ENCODE measurements at places on chromosomes 6 and 20.

DNA sequence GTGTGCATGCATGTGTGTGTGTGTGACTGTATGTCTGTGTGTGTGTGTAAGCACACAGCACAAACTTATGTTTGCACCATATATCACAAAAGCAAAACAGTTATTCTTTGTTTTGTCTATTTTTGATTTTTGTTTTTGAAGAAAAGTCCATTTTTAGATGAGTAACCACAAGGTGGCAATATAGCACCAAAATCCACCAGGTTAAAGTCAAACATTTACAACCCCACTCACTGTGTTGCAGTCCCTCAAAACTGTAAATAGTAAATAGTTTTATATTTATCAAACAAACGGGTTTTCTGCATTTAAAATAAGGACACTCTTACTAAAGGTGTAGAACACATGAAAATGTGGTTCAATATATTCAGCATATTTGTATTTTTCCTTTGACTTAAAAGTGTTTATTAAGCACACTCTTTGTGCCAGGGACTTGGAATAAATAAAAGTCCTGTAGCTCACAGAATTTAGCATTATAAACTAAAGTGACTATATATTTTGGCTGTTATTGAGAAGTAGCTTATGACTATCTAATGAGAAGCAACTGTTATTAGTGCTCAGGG is 118.5 kb downstream of the GFRAL start:
- no peak for DNase-seq

- no peak for DNase-seq
Observed at GRCh38 chr6:84514089-84514971, 250.1 kb downstream of the TBX18 start.

- no peak for DNase-seq
Observed at GRCh38 chr6:143555582-143555981, 44.1 kb upstream of the FUCA2 start.

DNA sequence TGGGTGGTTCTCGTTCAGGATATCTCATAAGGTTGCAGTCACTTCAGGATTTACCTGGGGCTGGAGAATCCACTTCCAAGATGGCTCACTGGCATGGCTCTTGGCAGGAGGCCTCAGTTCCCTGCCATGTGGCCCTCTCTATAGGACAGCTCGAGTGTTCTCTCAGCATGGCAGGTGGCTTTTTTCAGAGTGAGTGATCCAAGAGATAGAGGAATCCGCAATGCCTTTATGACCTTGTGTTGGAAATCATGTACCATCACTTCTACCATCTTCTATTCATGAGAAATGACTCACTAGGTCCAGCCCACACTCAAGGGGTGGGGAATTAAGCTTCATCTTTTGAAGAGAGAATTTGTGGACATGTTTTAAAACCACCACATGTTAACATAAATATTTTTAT is 37.8 kb downstream of the PPP1R16B start:
- no peak for DNase-seq

DNA sequence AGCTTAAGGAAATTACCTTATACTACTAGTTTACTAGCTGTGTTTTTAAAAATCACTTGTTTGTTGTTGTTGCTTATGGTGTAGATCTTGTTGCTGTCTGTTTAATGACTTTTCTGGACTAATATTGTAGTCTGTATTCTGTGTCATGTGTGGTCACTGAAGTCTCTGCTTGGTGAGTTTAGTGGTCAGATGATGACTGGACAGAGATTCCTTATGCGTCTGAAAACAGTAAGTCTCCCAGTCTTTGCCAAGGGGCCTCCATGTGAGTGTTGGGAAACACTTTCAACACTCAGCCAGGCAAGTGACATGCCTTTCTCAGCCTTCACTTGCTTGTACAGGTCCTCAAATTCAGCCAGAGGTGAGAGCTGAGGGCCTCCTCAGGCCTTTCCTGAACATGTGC is 256.9 kb upstream of the RNF24 start:
- no peak for DNase-seq

GRCh38 chr20:23679133-23680092 is 9.4 kb downstream of the CST4 start:
- DNase-seq, result no peak

GRCh38 chr6:158468666-158469065 is 91.2 kb upstream of the TMEM181 start:
- DNase-seq, result no peak

GRCh38 chr6:42193491-42193894 is 1.3 kb downstream of the GUCA1B start:
- DNase-seq, result no peak

- DNase-seq, result no peak
Observed at GRCh38 chr6:144181639-144182038, 31.3 kb downstream of the STX11 start.

GRCh38 chr6:163712566-163712961 is 298.0 kb downstream of the QKI start:
- no peak for DNase-seq

DNA sequence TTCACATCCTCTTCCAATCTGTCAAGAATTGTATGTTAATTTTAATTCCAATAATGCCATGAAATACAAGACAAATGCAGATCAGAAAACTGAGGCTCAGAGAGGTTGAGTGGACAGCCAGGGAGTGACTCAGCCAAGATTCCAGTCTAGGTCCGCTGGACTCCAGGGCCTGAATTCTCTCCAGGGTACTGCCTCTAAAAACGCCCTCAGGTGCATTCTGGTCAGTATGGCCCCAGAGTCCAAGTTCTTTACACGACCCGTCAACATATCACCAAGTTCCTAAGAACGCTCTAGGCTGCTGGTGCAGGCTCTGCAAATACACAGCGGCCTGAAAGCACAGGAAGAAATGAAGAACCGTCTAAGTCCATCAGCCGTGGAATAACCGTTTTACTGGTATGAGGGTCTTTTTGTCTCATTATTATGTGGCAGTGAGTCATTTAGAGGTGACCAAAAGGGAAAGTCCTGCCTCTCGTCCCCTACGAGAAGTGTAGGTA is 709 bp upstream of the ASXL1 start:
- DNase-seq, result no peak

GRCh38 chr6:466564-466963 is 75.0 kb downstream of the IRF4 start:
- no peak for DNase-seq

- no peak for DNase-seq
Observed at GRCh38 chr6:144935661-144936060, 650.5 kb downstream of the UTRN start.

DNA sequence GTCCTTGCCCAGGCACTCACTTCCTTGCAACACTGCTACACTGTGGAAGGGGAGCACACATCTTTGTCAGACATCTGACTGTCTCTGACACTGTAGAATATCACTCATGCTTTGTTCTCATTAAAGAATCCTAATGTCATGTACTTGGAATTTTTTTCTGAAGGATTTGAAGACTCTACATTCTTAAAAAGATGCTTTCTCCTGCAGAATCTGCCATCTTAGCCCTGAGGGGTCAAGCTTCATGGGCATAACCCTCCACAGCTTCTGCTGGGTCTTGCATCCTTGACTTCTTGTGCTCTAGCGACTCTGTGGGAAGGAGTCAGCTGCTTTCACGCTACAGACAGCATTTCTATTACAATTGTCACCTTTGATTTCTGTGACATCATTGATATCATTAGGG is 417.2 kb downstream of the QKI start:
- DNase-seq, result no peak

DNA sequence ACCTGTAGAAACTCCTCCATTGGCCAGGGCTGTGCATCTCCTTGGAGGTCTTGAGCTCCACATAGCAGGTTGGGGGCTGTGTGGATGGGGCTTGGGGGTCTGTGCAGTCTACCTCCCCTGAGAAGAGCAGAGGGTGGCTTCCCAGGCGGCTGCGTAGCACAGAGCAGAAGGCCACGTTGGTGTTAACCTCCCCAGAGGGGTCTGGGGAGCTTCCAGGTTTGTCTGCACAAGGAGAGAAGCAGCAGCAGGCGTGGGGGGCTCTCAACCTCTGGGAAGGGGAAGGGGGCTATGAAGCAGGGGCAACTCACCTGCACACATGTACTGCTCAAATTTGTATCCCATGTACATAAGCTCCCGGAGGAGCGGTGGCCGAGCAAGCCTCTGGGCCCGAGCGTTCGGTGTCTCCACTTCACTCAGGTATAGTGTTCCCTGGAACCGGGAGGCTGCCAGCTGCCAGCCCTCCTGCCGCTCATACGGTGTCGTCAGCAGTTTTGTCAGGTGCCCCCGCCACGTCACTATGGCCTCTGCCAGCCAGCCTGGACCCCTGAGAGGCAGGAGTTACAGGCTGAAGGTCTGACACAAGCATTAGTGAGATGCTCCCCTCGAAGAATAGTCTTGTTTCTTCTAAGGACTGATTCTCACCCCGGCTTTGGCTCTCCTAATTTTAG is 1.2 kb downstream of the DXO start:
- no peak for DNase-seq

DNA sequence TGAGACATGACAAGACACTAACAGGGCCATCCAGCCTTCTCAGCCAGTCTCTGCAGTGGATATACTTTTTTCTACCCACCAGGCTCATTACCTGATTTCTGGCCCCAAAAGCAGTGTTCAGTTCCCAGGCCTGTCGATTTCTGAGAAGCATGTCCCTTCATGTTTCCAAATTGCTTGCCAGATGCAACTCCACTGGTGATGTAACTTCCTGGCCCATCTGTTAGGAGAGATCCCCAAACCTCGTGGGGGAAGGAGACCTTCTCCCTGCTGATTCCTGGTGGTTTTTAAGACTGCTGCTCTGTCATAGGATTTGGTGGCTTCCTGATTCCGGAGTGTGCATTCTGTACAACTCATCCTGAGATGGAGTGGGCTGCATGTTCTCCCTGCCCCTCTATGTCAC is 31.6 kb upstream of the MRPS10 start:
- DNase-seq, result no peak

DNA sequence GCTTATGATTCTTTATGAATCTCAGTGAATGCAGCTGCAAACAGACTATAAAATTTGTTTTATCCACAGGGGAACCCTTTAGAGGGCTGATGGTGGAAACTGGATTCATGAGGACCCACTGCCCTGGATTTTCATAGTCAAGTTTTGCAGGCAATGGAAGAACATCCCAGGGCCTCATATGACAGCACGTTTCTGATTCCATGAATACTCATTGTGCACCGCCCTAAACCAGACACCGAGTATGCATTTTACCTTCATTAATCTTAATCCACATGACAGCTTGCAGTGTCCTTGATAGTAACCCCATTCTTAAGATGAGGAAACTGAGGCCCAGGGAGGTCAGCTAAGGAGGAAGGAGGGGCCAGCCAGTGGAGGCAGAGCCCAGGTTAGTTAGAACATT is 270.4 kb downstream of the PREX1 start:
- DNase-seq, result no peak

GRCh38 chr6:25122001-25122400 is 157.2 kb upstream of the CARMIL1 start:
- DNase-seq, result peak; percentile 63

DNA sequence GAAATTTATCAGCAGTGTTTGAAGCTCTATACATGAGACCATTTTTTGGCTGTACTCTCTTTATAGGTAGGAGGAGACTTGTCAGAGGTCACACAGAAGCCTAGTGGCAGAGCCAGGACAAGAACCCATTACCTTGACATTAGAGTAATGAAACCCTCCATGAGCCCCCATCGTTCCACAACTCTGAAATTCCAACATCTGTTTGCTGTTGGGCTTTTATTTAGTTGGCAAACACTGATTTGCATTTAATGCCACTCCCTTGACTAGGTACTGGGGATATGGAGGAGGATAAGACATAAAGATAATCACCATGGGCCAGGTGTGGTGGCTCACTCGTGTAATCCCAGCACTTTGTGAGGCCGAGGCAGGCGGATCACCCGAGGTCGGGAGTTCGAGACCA is 1.6 kb downstream of the GSS start:
- no peak for DNase-seq

GRCh38 chr20:53834062-53834442 is 236.3 kb downstream of the BCAS1 start:
- DNase-seq, result no peak

DNA sequence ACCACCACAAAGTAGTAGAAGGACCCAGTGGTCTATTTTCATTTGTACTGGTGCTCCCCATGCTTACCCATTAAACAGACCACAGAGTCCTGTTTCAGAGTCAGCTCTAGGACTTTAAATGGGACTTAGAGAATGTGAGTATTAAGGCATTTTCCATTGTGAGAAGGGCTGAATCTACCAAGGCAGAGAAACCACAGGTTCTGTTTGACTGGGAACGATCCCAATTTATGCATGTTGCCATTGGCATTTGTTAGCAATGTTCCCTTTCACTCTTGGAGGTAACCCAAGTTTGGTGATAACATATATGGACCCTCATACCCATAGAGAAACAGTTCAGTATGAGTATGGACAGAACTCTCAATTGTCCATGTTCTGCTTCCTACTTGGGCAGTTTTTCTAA is 672.8 kb downstream of the KIF16B start:
- DNase-seq, result no peak

- no peak for DNase-seq
Observed at GRCh38 chr20:63452341-63452740, 20.1 kb downstream of the KCNQ2 start.

GRCh38 chr20:1144401-1145172 is 26.2 kb downstream of the PSMF1 start:
- no peak for DNase-seq

DNA sequence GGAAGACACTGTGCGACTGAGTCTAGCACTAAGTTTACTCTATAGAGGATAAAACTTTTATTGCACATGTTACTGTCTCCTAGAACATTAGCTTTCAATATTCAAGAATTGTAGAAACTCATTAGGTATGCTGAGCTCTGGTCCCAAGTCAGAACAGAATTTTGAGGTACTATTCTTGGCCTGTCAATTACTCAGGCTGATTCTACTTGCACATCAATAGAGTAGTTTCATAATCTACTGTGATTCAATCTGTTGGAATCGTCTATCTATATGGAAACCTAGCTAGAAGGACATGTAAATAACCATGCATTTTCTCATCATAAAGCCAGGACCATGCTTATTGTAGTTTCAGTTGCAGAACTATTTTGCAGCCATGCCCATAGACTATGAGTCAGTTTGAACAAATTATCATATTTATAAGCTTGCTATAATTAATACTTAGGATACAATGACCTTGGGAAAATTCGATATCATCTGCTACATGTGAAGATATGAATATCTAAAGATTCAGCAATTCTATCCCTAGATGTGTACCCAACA is 41.6 kb downstream of the FLRT3 start:
- no peak for DNase-seq

- no peak for DNase-seq
Observed at GRCh38 chr20:57868310-57868709, 158.5 kb upstream of the PMEPA1 start.

GRCh38 chr6:98039904-98040607 is 757.0 kb upstream of the MMS22L start:
- DNase-seq, result no peak
